ENCODE measurements at places on chromosomes 12 and 14.

GRCh38 chr14:52095336-52095735 is 26.5 kb upstream of the NID2 start:
- DNase-seq, result no peak

DNA sequence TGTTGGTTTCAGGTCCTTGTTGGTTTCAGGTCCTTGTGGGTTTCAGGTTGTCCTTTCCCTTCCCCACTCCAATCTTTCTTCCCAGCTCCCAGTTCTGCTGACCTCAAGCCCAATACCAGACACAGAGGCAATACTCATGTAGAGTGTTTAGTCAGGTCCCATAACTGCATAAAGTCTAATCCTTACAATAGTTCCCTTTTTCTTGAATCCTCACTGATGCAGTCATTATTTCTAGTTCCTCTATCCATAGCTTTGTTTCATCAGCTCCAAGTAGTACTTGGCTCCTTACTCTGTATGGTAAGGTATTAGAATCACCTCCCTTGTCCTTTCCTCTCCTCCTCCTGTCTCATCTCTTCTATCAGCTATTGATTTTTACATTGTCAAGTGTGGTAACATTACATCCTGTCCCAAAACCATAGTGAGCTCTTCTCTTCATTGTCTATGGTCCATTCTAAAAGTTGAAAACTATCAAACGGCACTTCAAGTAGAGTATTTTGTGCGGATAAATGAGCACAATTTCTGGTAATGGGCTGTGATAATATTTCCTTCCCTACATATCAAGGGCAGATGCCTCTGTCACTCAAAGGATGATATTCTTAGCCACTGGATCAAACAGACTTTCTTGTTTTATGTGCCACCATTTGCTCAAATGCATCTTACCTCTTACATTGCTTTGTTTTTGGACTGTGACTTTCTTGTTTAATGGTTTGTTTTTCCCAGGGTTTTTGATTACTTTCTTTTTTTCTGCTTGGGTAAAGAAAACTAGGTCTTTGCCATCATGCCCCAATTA is 57.2 kb upstream of the JDP2 start:
- DNase-seq, result no peak

- no peak for DNase-seq
Observed at GRCh38 chr12:27261866-27262265, 17.8 kb downstream of the STK38L start.

GRCh38 chr12:94813314-94813713 is 163.0 kb upstream of the TMCC3 start:
- no peak for DNase-seq

- DNase-seq, result no peak
Observed at GRCh38 chr14:74572726-74573301, 39.2 kb downstream of the LTBP2 start.

DNA sequence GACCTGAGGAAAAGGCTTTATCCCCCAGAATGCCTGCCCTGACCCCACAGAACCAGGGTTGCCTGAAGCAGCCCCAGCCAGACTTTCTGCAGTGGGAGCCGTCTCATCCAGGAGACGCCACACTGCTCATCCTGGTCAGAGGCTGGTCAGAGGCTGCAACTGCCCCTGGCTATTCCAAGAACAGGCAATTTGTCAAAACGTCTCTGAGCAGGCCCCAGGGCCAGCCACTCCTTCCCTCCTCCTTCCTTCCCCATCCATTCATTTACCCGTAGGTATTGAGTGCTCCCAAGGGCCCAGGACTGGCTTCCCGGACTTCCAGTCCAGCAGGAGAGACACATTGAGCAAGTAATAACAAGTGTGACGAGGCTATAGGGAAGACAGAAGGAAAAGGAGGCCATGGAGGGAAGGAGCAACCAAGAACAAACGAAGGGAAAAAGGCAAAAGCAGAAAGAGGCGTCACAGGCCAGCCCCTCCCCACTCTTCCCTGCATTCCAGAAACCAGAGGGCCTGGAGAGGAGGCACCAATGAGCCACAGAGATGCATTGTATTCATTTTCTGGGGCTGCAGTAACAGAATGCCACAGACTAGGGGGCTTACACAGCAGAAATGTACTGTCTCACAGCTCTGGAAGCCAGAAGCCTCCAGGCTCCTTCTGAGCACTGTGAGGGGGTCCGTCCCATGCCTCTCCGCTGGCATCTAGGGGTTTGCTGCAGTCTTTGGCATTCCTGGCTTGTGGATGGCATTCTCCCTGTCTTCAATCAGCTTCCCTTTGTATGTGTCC is 21.0 kb upstream of the CD9 start:
- no peak for DNase-seq

GRCh38 chr14:91413547-91414474 is 3.8 kb downstream of the CCDC88C start:
- no peak for DNase-seq

DNA sequence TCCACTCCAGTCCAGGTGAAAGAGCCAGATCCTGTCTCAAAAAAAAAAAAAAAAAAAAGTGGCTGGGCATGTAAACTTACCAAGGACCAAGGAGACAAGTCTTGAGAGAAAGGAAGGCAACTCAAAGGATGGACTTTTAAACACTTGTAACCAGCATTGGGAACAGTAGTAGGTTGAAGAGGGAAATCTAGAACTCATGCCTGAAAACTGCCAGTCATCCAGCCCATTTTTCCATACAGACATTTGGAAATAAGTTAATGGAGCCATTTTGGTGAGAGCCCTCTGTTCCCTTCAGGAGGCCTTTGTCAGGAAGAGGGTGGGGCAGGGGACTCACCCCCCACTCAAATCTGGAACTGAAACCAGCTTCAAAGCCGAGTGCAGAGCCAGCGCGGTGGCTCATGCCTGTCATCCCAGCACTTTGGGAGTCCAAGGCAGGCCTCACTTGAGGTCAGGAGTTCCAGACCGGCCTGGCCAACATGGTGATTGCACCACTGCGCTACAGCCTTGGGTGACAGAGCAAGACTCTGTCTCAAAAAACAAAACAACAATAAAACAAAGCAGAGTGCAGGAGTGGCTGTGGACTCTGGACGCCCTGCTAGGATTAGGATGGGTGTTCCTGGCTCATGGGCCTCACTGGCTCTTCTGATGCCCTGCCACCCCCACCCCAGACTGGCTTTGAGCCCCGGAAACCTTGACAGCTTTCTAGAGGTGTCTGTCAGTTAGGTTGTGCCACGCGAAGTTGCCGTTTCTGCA is 1.6 kb upstream of the MLXIP start:
- no peak for DNase-seq

GRCh38 chr12:47317175-47317915 is 237.6 kb upstream of the AMIGO2 start:
- no peak for DNase-seq

Measured in stimulated activated CD8-positive, alpha-beta memory T cell treated with anti-CD3 and anti-CD28 coated beads, Interleukin-2, amount 100 ng/mL, for 1 hour (primary cell).